Activated T-helper 1 cell treated with anti-CD3 and anti-CD28 coated beads, Interleukin-12 subunit alpha, Interleukin-12 subunit beta, Interleukin-2, Interleukin-4 antibody, amounts not matched to agents 30 ng/mL and 10 ng/mL and 1 ng/mL, durations not matched to agents 14 hours and 24 hours and 36 hours (primary cell): ENCODE measurements at places on chromosomes 3 and 15. TPM values are rescaled to one million over a fixed set of nuclear protein-coding genes. Genes with fewer than 3 reads are reported as not detected.

DNA sequence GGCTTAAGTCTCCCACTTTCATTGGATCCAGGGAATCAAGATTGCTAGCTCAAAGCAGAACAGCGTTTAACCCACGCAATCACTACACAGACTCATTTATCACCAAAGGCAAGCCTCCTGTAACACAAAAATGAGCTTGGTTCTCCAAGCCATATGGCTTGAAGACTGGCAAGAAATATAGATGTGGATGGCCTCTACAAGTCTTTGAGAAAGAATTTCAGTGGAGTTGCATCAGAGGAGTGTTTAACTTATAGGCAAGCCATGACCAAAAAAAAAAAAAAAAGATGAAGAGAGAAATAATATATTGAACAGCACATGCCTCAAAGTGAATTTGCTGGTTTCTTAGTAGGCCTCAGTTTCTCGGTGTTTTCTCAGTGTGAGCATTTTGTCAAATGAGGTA is 27.3 kb downstream of the PDZRN3 start:
- no peak overlapping the region for H3K4me3 ChIP-seq
- no peaks in the 10 kb centered on the region for H3K4me1 ChIP-seq
- H3K36me3 ChIP-seq: no peaks in the 10 kb centered on the region

- no peaks in the 10 kb centered on the region for H3K36me3 ChIP-seq
- H3K27ac ChIP-seq: no peak overlapping the region
- H3K4me1 ChIP-seq: peaks cover 9% of the 10 kb centered on the region
- no peak overlapping the region for H3K4me3 ChIP-seq
Measured at GRCh38 chr3:177449360-177450006, 252.2 kb upstream of the TBL1XR1 start.

DNA sequence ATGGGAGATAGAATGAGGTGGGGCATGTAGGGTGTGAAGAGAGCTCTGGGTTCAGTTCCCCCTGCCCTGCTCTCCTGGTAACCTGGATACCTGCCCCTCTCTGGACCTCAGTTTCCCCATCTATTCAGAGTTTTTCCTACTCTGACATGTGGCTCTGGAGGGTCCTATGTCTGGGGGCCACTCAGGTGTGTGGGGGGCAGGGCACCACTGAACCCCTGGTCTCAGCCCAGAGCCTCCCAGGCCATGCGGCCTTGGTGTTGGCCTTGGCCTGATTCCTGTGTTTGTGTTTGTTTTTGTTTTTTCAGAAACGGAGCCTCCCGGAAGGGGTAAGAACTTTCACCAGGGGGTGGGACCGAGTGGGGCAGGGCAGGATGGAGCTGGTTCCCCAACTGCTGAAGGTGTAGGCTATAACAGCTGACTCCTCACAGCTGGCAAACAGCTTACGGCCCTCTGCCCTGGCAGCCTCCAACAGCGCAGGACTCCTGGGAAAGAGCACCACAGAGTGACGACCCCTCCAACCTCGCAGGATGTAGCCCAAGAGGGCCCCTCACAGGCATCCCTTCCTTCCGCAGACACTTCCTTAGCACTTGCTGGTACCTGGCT is 803 bp downstream of the ITIH3 start:
- peaks cover 2% of the 10 kb centered on the region for H3K27me3 ChIP-seq
- no peak overlapping the region for H3K4me3 ChIP-seq
- no peak for DNase-seq

DNA sequence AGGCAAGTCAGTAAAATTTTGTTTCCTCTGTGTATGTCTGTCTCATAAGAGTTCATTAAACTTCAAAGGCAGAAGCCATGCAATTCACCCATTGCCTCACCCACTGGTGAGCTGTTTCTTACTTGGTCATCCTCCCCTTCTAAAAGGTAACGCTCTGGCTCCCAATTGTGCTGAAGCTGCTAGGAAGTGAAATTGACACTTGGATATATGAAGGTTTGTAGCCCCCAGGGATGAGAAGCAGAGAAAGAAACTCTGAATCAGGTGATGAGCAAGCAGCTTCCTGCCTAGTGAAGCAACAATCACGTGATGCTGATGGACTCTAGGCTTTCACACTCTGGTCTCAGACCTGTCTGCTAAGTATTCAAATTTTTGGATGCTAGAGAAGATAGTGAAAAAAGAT is 70.7 kb downstream of the CD200R1L start:
- H3K4me3 ChIP-seq: no peak overlapping the region
- H3K27me3 ChIP-seq: peaks cover 8% of the 10 kb centered on the region
- H3K27ac ChIP-seq: no peak overlapping the region
- no peaks in the 10 kb centered on the region for H3K36me3 ChIP-seq
- no peak for DNase-seq

GRCh38 chr3:99087277-99087676 is 185.8 kb upstream of the DCBLD2 start:
- no peaks in the 10 kb centered on the region for H3K4me1 ChIP-seq
- no peak for DNase-seq
- H3K27me3 ChIP-seq: no peaks in the 10 kb centered on the region
- H3K36me3 ChIP-seq: no peaks in the 10 kb centered on the region
- no peak overlapping the region for H3K27ac ChIP-seq

- H3K4me3 ChIP-seq: no peak overlapping the region
- peaks cover 21% of the 10 kb centered on the region for H3K36me3 ChIP-seq
- H3K27ac ChIP-seq: no peak overlapping the region
- no peaks in the 10 kb centered on the region for H3K4me1 ChIP-seq
Measured at GRCh38 chr15:66452420-66452819, 45.1 kb downstream of the SNAPC5 start.

DNA sequence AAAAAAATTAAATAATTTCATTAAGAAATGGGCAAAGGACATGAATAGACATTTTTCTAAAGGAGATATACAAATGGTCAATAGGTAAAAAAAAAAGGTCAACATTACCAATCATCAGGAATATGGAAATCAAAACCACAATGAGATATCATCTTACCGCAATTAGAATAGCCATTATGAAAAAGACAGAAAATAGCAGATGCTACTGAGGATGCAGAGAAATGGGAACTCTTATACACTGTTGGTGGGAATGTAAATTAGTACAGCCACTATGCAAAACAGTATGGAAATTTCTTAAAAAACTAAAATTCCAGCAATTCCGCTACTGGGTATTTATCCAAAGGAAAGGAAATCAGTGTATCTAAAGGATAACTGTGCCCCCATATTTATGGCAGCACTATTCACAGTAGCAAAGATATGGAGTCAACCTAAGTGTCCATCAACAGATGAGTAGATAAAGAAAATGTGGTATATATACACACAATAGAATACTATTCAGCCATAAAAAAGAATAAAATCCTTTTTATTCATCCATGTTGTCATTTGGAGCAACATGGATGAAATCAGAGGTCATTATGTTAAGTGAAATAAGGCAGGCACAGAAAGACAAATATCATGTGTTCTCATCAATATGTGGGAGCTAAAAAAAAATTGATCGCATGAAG is 132.4 kb downstream of the RPL22L1 start:
- H3K27ac ChIP-seq: no peak overlapping the region
- peaks cover 8% of the 10 kb centered on the region for H3K27me3 ChIP-seq
- DNase-seq: no peak
- H3K36me3 ChIP-seq: no peaks in the 10 kb centered on the region
- no peak overlapping the region for H3K4me3 ChIP-seq

DNA sequence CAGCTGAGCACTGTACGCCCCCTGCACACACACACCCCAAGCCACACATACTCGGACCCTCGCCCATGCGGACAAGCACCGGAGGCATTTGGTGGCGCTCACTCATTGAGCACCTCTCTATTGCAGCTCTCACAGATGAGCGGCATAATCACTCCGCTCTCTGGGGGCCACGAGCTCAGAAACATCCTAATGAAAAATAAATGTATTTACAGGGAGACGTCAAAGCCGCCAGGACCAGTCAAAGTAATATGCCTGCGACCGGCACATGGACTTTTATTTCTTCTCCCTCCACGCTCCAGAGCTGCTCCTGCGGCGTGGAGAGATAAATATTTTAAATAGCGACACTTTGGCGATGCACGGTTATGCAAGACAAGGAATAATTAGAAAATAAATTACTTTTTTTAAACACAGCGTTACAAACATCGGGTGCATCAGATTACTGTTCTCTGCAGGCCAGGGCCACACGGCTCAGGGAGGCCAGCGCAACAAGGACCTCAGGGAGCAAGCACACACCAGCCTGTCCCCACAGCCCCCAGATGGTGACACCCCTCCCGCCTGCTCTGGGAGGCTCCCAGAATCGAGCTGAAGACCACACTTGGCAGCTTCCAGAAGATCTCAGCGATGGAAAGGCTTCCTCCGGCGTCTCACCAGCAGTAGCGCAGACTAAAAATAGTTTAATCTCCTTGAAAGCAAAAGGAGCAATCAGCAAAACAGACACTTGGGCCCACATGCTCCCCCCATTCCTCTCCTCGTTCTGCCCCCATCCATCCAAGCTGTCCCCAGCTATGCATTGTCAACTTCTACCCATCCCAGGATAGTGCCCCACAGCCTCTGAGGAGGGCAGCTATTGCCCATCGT is 48.0 kb downstream of the CACNA2D2 start:
- no peak overlapping the region for H3K4me3 ChIP-seq
- no peak overlapping the region for H3K27ac ChIP-seq
- peaks cover 5% of the 10 kb centered on the region for H3K4me1 ChIP-seq

DNA sequence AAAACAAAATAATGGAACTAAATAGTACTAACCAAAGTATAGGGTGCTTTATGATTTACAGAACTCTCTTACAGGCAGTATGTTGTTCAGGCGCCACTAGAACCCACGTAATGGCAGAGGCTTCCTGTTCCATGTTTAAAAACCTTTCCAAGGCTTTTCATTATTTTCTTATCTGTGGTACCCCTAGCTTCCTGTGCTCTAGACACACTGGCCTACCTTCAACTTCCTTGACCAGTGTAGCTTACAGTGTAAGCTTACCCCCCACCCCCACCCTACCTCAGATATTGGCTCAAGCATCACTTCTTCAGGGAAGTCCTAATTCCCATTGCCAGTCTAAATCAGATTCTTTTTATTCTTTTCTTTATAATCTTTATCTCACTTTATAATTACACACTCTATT is 2.9 kb downstream of the NR2C2 start:
- no peak overlapping the region for H3K4me3 ChIP-seq
- H3K27ac ChIP-seq: no peak overlapping the region
- no peaks in the 10 kb centered on the region for H3K27me3 ChIP-seq

- H3K4me3 ChIP-seq: peak overlapping the region; percentile 32
- H3K27me3 ChIP-seq: peaks cover 2% of the 10 kb centered on the region
- peaks cover 24% of the 10 kb centered on the region for H3K4me1 ChIP-seq
- DNase-seq: no peak
- no peak overlapping the region for H3K27ac ChIP-seq
- H3K36me3 ChIP-seq: peaks cover 3% of the 10 kb centered on the region
Measured at GRCh38 chr15:98873441-98874218, 134.0 kb downstream of the PGPEP1L start.

- no peaks in the 10 kb centered on the region for H3K36me3 ChIP-seq
- no peaks in the 10 kb centered on the region for H3K4me1 ChIP-seq
- DNase-seq: no peak
- no peak overlapping the region for H3K4me3 ChIP-seq
- H3K27me3 ChIP-seq: peaks cover 8% of the 10 kb centered on the region
Measured at GRCh38 chr3:43863966-43864933, 173.5 kb downstream of the ABHD5 start.

- H3K27me3 ChIP-seq: peaks cover 12% of the 10 kb centered on the region
- H3K27ac ChIP-seq: no peak overlapping the region
- peak overlapping the region; percentile 96 for H3K4me3 ChIP-seq
- no peak for DNase-seq
- H3K36me3 ChIP-seq: peaks cover 1% of the 10 kb centered on the region
- H3K4me1 ChIP-seq: peaks cover 24% of the 10 kb centered on the region
Measured at GRCh38 chr3:170909129-170909903, 879 bp upstream of the EIF5A2 start.

DNA sequence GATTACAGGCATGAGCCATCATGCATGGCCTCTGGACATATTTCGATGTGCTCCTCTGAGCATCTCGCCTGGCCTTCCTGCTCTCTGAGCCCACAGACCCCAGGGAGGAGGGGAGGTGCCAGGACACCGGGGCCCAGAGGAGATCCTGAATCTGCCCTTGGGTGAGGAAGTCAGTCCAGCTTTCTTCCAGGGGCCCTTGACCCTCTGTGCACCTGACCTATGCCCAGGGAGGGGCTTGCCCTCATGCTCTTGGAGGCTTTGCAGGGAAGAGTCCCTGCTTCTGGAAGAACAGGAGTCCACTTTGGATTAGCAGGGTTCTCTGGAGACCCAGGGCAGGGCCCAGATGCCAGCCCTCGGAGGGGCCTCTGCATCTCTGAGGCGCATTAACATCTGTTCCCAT is 1.4 kb downstream of the ACSBG1 start:
- no peak overlapping the region for H3K4me3 ChIP-seq

DNA sequence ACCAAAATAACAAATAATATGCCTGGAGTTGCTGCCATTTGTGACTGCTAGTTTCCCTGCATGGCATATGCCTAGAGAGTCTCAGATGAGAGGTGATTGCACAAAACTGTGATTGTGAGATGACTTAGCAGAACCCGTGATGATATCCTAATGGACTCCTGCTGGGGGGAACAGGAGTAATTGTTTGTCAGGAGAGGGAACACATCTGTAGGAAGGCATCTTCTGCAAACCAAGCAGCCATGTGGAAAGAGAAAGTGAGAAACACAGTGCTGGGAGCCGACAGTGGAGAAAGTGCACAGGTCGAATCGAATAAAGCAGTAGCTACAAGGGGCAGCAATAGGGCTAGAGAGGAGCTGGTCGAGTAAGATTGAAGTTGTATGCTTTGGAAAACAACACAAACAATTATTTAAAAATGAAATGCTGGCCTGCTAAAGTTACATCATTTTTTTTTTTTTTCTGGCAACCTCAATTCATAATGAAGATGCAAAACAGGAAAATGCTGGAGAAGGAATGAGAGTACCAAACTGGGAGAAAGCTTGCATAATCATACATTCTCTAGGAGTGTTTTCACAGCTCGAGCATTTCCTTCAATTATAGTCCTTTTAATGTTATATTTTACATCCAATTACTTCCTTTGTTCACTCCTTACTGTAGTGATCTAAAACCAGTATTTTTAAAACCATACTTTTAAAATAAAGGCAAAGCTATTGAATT is 494.2 kb upstream of the AGTR1 start:
- no peak overlapping the region for H3K4me3 ChIP-seq
- no peaks in the 10 kb centered on the region for H3K36me3 ChIP-seq
- no peak overlapping the region for H3K27ac ChIP-seq
- DNase-seq: no peak
- H3K4me1 ChIP-seq: no peaks in the 10 kb centered on the region

DNA sequence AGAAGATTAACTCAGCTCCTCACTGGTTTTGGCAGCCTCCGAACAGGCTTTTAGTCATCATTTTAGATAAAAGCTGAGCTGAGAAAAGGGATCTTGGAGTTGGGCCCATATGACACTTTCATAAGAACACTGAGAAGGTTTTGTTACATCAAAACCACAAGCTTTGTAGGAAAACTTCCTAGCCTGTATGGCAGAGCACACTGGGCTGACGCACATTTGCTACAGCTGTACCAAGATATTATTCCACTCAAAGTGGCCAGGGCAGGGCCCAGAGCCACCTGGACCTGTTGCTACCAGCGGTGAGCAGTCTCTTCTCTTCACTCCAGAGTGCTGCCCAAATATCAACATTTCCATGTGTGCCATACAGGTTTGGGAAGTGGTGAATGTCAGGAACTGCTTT is 160.5 kb upstream of the CCDC54 start:
- no peak overlapping the region for H3K4me3 ChIP-seq
- H3K36me3 ChIP-seq: no peaks in the 10 kb centered on the region
- DNase-seq: no peak
- peaks cover 11% of the 10 kb centered on the region for H3K4me1 ChIP-seq
- H3K27me3 ChIP-seq: peaks cover 12% of the 10 kb centered on the region
- no peak overlapping the region for H3K27ac ChIP-seq

The CD96 gene
- 79.1 and 79.7 TPM in 2 replicates for total RNA-seq

The RTF1 gene
- total RNA-seq: 41.0 and 44.7 TPM in 2 replicates

The ARGFX gene
- not detected in 2 replicates for total RNA-seq

The CKMT1A gene
- 0.15 and 0.16 TPM in 2 replicates for total RNA-seq

The DMXL2 gene
- 2.4 and 3.8 TPM in 2 replicates for total RNA-seq

The ADGRG7 gene
- total RNA-seq: not detected in 2 replicates

The CCRL2 gene
- total RNA-seq: 2.2 and 3.9 TPM in 2 replicates

The POMGNT2 gene
- 8.3 and 9.8 TPM in 2 replicates for total RNA-seq
